COLO829 (cell line): ENCODE measurements at places on chromosomes 7 and 10.

GRCh38 chr10:22222236-22223190, 4.7 kb upstream of the EBLN1 start:
- no peak for DNase-seq

DNA sequence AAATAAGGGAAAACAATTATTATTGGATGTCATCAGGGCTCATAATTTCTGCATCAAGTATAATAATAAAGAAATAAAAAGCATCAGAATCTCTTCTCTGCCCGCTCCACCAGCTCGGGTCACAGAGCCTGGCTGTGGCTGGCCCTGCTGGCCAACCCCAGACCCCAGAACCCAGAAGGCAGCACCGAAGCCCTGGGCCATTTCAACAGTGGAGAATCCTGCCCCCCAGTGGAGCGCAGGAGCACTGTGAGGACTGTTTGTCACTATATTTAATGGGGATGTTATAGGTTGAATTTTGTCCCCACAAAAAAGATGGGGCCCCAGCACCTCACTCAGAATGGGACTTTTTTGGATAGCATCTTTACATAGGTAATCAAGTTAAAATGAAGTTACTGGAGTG, 27.3 kb downstream of the DENND11 start:
- no peak for DNase-seq

- DNase-seq: no peak
Observed at GRCh38 chr10:1957057-1957456, 219.7 kb upstream of the ADARB2 start.

DNA sequence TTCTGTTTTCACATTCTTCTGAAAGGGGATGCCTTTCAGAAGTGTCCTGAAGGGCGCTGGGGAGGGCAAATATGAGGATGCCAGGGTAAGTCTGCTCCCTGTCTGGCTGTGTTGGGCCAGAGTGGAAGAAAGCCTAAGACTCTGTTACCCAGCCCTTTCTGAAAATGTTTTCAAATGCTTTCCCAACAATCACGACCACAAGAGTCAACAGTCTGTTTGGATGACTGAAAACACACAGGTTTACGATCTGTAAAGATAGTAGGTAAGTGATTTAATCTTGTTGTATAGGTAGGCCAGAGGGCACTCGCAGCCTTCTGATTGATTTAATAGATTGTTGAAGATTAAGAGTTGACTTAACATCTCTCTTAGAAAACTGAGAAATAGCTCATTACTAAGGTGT, 13.2 kb downstream of the SGPL1 start:
- DNase-seq: no peak

DNA sequence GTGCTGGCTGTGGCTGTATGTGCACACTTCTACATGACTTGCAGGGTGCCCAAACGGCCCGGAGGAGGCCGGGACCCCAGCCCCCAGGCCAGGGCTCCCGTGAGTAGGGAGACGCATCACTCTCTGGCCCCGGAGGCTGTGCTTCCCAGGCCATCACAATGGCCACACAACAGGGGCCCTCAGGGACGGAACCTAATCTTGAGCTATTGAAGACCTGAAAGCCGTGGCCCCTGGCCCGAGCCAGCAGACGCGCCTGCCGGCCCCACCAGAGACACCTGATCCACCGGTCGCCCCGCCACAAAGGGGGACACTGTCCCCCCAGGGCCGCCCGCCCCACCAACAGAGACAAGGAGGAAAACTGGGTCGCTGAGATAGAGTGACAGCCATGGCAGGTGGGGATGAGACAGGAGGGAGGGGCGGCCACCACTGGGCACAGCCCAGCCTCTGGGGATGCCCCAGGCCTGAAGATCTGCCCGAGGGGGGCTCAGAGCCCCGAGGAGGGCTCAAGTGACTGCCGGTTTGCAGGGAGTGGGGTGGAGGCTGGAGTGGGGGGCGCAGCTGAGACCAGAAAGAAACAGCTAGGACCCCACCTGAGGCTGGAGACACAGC, 10.2 kb upstream of the LFNG start:
- no peak for DNase-seq

DNA sequence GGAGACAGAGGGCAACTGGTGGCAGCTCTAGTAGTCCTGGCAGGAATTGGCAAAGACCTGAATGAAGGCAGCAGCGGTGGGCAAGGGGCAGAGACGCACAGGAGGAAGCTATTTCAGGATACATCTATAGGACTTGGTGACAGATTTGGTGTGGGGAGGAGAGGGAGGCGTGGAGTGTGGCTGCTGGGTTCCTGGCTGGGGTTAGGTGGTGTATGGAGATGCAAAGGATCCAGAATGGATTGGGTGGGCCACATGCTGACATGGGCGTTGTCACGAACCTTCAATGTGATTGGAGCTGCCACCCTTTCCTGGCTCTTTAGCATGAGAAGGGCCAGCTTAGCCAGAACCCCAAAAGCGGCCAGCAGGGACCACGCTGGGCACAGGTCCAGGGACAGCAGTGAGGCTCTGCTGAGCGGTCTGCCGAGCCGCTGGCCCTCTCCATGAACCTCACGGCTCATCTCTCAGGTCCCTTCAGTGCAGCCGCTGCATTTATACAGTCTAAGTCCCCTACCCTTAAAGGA, 10.2 kb upstream of the ADCY1 start:
- DNase-seq: no peak

GRCh38 chr10:110897184-110897583, 21.8 kb downstream of the BBIP1 start:
- DNase-seq: no peak

GRCh38 chr10:11411926-11412545, 199.4 kb downstream of the USP6NL start:
- DNase-seq: no peak

- no peak for DNase-seq
Observed at GRCh38 chr10:14906765-14907164, 28.1 kb downstream of the SUV39H2 start.

GRCh38 chr10:126475074-126475691, 86.9 kb upstream of the ADAM12 start:
- no peak for DNase-seq

GRCh38 chr7:5322621-5323410, 40.1 kb downstream of the SLC29A4 start:
- no peak for DNase-seq
